Vagina (tissue), 2 donors: ENCODE measurements at places on chromosomes 16 and 17.

DNA sequence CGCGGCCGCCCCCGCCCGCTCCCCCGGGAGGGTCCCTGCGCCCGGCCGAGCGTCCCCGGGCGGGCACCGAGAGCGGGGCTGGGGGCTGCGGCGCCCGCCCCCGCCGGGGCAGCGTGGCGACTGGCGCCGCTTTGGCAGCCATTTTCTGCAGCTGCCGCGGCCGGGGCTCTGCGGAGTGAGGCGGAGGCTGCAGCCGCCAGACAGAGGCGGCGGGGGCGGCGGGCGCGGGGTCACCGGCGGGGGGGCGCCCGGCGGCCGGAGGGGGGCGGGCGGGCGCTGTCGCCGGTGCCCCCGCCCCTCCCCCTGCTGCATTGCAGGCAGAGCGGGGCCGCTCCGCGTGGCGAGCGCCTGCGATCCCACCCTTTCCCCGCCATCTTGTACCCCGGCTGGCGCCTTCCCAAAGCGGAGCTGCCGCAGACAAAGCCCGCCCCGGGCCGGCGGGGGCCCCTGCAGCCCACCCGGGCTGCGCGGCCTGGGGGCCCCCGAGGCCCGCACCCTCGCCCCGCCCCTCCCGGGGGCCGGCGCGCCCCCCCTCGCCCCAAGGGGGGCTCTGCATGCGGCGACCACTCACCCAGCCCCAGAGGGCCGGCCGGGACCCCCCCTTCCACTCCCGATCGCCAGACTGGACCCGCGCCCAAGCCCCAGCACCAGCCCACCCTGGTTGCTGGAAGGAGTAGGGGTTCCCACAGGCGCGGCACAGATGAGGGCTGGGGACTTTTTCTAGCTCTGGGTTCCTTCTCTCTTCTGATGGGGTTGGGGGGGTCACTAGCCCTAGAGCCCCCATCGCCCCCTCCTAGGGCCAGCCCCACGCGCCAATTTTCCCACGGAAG lies 16.6 kb upstream of the CBX8 start:
- no peak for DNase-seq

DNA sequence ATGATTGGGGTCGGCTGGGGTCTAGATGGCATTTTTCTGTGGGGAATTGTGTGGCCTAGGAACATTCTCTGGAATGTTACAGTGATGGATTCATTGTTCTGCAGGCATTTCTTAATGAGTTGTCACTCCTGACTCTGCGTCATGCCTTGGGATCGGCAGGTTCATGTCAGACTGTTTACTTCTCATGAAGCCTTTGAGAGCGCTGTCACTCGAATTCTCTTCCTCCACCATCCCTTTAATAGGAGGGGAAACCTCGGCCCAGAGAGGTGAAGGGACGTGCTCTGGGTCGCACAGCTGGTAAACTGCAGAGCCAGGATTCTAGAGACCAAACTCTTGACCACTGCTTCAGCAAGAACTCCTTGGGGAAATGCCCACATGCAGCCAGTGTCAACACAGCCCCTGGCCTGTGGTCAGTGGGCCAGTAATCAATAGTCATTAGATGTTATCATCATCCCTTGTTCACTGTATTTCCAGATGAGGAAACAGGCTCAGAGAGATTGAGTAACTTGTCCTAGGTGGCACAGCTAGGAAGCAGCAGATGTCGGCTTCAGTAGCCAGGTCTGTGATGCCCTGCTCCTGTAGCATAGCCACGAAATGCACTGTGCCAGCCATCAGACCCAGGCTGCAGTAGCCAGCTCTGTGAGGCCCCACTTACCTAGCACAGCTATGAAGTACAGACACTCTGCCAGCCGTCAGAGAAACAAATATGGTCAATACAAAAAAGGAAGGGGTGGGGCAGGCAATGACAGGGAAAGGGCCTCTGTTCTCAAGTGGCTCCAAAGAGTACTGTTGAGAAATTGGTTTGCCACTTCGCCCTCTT lies 259.0 kb downstream of the CPPED1 start:
- no peak for DNase-seq

DNA sequence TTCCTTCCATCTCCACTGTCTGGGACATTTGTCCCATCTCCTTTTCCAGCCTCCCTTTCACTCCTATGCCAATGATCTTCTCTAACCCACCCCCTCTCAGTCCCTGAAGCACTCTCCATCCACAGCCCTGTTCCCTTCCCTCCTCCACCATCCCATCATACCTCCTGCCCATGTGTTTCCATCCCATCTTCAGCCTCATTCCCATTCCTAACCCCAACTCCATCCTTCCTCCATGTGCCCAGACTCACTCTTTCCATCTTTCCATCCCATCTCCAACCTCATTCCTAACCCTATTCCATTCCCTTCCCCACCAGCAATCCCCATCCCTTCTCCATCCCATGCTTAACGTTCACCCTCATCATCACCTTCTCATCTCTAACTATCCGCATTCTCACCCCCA lies 4.3 kb downstream of the IL27 start:
- DNase-seq = no peak

GRCh38 chr16:67967958-67968399 lies 458 bp downstream of the SLC12A4 start:
- DNase-seq = no peak

GRCh38 chr16:50185005-50185505 lies 31.9 kb downstream of the TENT4B start:
- DNase-seq = no peak

GRCh38 chr16:56643080-56643778 lies 4.8 kb downstream of the MT1A start:
- DNase-seq = no peak

DNA sequence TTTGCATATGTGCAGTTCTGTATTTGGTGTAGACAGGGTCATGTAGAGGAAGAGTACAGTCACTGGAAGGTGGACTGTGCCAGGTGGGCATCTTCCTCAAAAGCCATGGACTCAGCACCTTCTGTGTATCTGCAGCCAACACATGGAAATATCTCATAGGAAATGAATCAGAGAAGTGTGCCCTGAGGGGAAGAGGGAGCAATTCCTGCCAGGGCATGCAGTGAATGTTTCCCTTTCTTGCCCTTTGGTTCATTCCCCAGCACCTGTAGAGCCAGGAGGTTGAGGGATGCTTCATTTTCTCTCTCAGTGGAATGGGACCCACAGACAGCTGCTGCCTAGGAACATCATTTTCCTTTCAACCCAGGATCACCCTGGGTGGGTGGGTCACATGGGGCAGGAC lies 146.1 kb upstream of the HSBP1 start:
- no peak for DNase-seq

- no peak for DNase-seq
These were observed 98.2 kb upstream of the NOL11 start for GRCh38 chr17:67619555-67619954.

DNA sequence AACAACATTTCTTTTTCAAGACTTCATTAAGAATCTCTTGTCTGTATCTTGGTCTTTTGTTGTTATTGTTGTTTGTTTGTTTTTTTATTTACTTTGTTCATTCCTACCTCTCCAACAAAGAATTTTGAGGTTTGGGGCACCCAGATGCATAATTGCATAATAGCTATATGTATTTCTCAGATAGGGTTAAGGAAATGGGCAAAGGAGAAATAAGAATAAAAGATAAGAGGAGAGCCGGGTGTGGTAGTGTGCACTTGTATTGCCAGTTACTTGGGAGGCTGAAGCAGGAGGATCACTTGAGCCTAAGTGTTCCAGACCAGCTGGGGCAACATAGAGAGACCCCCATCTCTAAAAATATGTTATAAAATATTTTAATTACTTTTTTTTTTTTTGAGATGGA lies 30.5 kb downstream of the CDH1 start:
- no peak for DNase-seq

DNA sequence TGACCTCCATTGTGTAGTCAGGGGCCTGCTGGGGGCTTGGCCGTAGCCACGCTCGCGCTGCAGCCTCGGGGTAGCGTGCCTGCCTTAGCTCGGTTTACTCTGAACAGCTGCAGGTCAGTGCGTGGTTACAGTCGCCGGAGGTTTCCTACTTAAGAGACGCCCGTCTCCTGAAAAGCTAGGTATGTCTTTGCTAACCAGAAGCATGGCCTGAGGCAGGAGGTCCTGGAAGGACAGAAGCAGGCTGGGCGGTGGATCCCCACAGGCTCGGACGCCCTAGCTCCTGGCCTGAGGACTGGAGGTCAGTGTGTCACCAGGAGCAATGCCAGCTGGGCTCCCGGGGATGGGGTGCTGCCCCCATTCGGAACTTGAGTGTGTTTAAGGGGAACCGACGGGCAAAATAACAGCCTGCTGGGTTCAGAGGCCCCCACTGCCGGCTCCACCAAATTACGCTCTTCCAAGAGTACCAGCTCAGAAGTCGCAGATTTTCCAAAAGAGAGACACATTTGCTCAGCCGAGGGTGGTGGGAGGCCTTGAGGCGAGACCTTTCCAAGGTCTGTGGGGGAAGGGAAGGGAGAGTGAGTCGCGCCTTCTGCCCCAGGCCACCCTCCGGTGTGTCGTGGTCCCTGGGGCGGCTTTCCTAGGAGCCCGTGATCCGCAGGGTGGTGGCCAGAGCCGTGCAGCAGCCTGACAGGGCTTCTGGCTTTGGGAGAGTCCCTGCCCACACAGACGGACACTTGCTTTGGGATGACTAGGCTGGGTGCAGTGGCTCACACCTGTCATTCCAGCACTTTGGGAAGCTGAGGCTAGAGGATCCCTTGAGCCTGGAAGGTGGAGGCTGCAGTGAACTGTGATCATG lies 3.9 kb upstream of the GNG13 start:
- no peak for DNase-seq

- DNase-seq = no peak
These were observed 58.2 kb upstream of the HS3ST4 start for GRCh38 chr16:25633549-25633948.

GRCh38 chr16:61233713-61234112 lies 802.5 kb downstream of the CDH8 start:
- DNase-seq = no peak

GRCh38 chr16:15434425-15435215 lies at the start of gene BMERB1:
BMERB1 (plus strand) TSS chr16:15434588; CDS start chr16:15434654, 66 bp downstream.
- no peak for DNase-seq

DNA sequence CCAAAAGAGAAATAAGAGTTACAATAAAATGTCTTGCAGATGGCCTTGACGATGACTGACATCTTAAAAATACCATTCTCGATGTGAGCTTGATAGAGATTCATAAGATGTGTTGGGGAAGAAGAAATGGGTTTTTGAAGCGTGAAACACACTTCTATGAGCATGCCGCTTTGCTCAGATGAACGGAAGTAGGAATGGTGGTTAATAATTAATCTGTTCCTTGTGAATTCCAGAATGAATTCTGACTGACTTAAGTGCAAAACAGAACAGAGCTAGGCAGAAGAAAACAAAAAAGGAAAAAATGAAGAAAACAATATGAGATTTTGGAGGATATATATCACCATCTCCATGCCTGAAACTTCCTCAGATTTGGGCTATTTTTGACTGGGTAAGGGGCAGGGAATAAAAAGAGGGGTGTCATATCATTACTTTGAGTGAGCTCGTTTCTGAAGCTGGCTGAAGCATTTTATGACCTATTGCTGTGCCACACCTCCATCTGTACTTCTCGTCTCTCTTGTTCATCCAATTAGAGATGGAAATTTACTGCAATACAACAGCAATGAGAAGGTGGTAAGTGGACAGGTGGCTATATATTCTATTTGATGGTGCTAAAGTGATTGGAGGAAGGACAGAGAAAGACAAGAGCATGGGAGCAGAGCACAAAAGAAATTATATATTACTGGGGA lies 1152.0 kb upstream of the CDH8 start:
- no peak for DNase-seq

DNA sequence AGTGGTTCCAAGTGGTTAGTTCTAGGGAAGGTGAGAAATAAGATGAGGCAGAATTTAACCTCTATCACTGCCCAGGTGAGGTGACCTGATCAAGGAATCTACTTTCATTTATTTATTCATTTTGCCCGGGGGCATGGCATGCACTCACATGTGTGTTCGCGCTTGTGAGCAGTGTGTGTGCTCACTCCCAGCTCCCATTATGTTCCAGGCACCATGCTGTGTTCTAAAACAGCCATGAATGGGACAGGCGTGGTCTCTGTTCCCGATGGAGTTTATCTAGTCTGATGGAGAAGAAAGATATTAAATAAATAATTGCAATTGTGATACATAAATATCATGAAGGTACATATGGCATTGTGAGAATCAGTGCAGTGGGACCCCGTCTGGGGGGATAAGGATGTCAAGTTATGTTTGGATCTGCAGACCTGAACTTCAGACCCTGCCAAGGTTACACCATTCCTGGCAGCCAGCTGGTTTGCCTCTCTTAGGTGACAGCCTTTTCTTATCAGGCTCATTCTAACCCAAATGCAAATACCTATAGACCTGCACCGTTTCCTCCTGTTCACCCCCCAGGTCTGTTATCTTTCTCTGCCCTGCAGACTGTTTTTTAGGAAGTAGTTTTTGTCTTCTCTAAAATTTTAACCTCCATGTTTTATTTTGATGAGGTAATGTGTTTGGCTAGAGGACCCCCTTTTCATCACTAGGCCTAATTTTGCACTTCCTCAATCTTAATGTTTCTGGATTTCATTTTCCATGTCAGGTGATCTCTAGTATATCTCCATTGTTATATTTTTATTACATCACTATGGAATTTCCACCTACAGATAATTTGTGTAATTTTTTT lies 11.8 kb downstream of the CYB5B start:
- DNase-seq = no peak

- no peak for DNase-seq
These were observed 51.2 kb downstream of the SYCE1L start for GRCh38 chr16:77250400-77250799.

GRCh38 chr16:2926650-2926999 lies 14.9 kb downstream of the FLYWCH1 start:
- no peak for DNase-seq

DNA sequence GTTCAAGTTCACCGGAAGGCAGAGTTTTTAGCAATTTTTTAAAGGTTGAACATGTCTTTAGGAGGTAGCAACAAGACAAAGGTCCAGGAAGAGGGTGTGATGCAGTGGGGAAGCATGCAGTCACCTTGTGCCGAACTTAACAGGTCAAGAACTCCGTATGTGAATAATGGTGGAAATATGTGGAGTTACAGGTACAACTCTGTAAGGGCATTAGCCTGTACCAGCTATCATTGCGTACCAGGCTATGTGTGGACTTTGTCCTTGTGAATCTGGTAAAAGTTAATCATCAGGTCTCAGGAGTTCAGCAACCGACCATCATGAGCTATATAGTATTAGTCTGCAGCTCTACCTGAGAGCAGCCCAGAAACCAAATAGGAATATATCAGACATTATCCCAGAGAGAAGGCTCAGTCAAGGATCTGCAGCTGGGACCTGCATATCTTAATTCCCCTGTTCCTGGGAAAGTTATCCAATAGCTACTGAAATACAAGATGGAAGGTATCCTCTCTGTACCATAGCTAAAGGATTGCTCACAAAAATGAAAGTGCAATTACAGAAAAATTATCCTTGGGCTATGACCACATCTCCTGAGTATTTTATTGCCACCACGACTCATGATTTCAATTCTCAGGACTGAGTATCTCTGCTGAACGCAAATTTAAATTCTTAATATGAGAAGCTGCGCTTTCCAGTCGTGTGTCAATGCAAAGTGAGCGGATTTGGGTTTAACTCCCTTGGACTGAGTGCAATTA lies 469.3 kb downstream of the CDH13 start:
- DNase-seq = no peak

DNA sequence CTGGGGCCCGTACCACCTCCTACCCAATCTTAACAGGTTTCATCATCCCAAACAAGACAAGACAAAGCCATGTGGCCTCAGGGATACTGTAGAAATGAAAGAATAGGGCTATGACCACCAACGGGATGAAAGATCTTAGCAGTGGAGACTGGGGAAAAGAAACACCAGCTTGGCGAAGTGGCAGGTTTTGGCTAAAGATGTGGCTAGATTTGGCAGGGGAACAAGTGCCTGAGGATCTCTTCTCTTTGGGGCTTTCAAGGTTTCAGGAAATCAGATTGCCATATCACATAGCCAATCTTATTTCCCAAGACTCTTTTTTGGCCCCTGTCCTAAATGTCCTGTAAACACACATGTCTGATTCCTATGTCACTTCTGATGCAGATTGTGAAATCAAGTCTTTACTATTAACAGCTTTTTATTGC lies 6.9 kb downstream of the KRT24 start:
- no peak for DNase-seq
